ENCODE measurements at places on chromosomes 7 and 10. TPM values are rescaled to one million over a fixed set of nuclear protein-coding genes. Genes with fewer than 3 reads are reported as not detected.

SFTPA1 gene
- 3,820 TPM for total RNA-seq

HDAC9 gene
- total RNA-seq: 41.0 TPM

PRKCQ gene
- 9.1 TPM for total RNA-seq

GALNT17 gene
- total RNA-seq: 10.4 TPM

OR2A7 gene
- total RNA-seq: 6.5 TPM

SPDYE16 gene
- total RNA-seq: 0.28 TPM

GRCh38 chr10:95693071-95693667 lies 558 bp downstream of the TCTN3 start:
- no peak for DNase-seq

GRCh38 chr7:2104716-2105115 lies 128.0 kb downstream of the MAD1L1 start:
- DNase-seq: no peak

DNA sequence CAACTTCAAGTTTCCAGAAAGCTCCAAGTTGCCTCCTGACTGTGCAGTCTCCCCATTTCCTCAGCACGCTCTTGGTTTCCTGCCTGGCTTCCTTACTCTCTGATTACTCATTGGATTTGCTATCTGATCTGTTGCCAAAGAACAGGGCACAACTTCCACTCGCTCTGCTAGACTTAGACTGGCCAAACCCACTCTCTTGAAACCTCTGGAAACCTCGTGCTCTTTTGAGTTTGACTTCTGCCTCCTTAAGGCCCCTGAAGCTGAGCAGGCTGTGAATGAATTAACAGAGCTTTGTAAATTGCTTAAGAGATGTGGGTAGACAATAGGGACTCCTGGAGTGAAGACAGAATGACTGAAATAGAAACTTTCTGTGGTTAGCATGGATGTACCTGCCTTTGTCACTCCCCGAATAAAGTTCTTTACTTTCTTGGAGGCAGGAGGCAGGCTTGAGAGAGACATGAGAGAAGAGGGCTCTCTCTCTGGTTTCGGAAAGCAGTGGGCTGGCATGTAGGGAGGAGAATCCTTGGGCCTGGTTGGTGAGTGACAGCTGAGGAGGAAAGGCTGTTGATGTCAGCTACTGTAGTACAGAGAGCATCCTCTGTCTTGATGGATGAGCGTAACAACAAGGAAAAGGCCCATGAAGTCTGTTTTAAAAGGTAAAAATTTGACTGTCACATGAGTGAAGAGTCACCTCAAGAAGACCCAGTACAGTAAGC lies 70.8 kb downstream of the CHN2 start:
- DNase-seq: peak; percentile 12

- DNase-seq: no peak
Measured at GRCh38 chr10:103872137-103872931, 17.0 kb upstream of the SH3PXD2A start.

DNA sequence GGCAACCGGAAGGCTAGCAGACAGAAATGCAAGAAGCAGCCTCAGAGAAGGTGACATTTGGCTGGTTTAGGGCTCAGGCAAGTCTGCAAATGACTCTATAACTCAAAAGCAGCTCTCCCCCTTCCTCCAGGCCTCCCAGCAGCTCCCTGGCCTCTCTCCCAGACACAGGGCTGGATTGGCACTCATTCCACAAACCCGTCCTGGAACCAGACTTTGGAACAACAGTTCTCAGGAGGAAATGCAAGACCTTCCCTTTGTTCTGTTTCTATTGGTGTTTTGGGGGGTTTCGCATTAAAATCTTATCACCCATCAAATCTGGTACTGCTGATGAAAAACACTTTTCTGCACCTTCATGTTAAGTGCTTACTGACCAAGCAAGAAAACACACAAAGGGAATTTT lies 40.3 kb upstream of the EFCAB10 start:
- peak; percentile 84 for DNase-seq

GRCh38 chr7:154882931-154883474 lies 119.9 kb downstream of the PAXIP1 start:
- DNase-seq: no peak

- no peak for DNase-seq
Measured at GRCh38 chr10:35274498-35275060, 61.7 kb upstream of the CCNY start.

- no peak for DNase-seq
Measured at GRCh38 chr10:80522756-80523363, 14.8 kb upstream of the SH2D4B start.

- no peak for DNase-seq
Measured at GRCh38 chr10:59654007-59654406, 55.6 kb downstream of the SLC16A9 start.

GRCh38 chr7:102453319-102453718 lies 11.3 kb downstream of the ALKBH4 start:
- no peak for DNase-seq

- DNase-seq: no peak
Measured at GRCh38 chr7:145431834-145432233, 596.0 kb upstream of the TPK1 start.

GRCh38 chr7:99791667-99792369 lies 7.8 kb upstream of the CYP3A4 start:
- DNase-seq: no peak

DNA sequence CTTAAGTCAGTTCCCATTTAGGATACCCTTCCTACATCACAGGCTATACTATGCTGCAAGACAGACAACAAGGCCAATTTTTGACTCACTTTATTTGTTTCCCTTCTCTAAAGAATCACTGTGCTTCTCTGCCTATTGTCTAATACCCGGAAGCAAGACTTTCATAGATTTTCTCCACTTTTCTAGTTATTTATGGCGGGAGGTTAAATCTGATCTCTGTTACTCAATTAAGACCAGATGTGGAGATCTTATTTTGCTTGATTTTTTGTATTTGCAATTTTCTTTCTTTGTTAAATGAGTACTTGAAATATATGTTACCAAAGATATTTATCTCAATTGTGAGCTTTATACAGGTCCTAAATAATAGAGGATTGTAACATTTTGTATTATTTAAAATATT lies 511.5 kb downstream of the ATRNL1 start:
- DNase-seq: no peak

GRCh38 chr7:121547544-121548092 lies 151.5 kb upstream of the FAM3C start:
- peak; percentile 73 for DNase-seq

DNA sequence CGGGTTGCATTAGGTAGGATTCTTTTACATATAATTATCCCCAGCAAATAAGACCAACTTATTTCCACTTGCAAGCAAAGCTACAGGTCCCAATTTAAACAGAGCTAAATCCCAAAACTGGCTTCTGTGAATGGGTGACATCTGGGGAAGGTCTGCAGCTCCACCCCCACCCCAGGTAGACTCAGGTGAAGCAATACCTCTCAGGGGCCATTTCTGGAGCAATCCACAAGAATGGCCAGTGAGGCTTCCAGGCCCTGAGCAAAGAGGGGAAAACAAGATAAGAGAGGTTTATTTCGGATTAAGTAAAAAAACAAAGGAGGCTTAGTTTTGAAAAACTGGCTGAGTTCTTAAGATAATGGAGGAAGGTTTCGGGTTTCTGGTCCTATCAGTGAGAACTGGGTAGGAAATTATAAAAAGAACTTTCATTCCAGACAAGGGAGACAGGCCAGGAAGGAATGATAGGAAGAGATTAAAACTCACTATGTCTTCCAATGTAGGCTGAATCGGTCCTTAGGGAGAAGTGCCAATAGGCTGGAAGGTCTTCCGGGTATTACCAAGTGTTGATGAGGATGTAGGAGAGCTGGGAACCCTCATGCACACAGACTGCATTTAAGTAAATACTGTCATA lies 25.4 kb downstream of the SH3PXD2A start:
- DNase-seq: no peak

Measured in lung (tissue), 17 donors.